Breast epithelium (tissue), 4 donors: ENCODE measurements at places on chromosomes 16 and 17. TPM values are rescaled to one million over a fixed set of nuclear protein-coding genes. Genes with fewer than 3 reads are reported as not detected.

The MILR1 gene
- total RNA-seq = 3.1 TPM

The PABPN1L gene
- not detected for total RNA-seq

The MMP2 gene
- total RNA-seq = 113 TPM

The ATXN1L gene
- total RNA-seq = 41.1 TPM

The MYL11 gene
- total RNA-seq = not detected

- H3K4me3 ChIP-seq = no peak overlapping the region
- no peak for DNase-seq
- no peak overlapping the region for H3K27ac ChIP-seq
- no peaks in the 10 kb centered on the region for H3K27me3 ChIP-seq
- H3K36me3 ChIP-seq = no peaks in the 10 kb centered on the region
Measured at GRCh38 chr16:49599704-49600103, 226.1 kb downstream of the C16orf78 start.

DNA sequence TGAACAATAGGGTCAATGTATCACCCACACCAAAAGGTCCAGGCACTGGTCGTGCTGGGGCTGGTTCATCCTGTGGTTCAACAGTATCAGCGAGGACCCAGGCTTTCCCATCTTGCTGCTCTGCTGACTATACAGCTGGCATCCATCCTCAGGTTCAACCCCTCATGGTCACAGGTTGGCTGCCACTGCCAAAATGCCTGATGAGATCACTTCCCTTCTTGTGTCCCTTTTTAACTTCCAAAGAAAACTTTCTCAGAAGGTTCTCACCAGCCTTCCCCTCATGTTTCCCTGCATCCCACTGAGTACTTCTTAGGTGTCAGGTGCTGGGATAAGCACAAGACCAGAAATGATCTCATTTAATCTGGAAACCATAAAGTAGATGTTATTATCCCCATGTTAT, 25.7 kb downstream of the CLEC16A start:
- no peak overlapping the region for H3K4me3 ChIP-seq
- no peaks in the 10 kb centered on the region for H3K4me1 ChIP-seq
- no peak for DNase-seq
- H3K36me3 ChIP-seq = no peaks in the 10 kb centered on the region
- no peaks in the 10 kb centered on the region for H3K27me3 ChIP-seq

DNA sequence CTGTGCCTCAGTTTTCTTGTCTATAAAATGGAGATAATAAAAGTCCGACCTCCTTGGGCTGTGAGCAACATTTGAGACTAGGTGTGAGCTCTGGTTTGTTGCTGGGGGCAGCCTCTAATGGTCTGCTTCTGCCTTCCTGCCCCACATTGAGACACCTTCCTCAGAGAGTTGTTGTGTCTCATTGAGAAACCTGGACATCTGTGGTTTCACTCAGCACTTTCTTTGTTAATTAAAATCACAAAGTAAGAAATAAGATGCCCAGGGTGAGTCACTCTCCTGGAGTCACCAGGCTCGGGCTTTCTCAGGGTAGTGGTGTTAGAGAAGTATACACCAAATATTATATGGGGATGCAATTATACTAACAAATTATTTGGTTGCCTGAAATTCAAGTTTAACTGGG, 389.2 kb upstream of the SALL1 start:
- no peaks in the 10 kb centered on the region for H3K36me3 ChIP-seq
- no peak overlapping the region for H3K27ac ChIP-seq
- no peaks in the 10 kb centered on the region for H3K4me1 ChIP-seq

- no peak overlapping the region for H3K4me3 ChIP-seq
- no peak overlapping the region for H3K27ac ChIP-seq
- DNase-seq = no peak
- no peaks in the 10 kb centered on the region for H3K4me1 ChIP-seq
- no peaks in the 10 kb centered on the region for H3K27me3 ChIP-seq
- H3K36me3 ChIP-seq = peaks cover 6% of the 10 kb centered on the region
Measured at GRCh38 chr17:45270828-45271418, 9.0 kb upstream of the SPATA32 start.
